ENCODE measurements at places on chromosomes 2 and 18.

GRCh38 chr2:11097854-11098387 is 57.3 kb upstream of the SLC66A3 start:
- DNase-seq, result no peak

GRCh38 chr2:60532421-60532820 is 21.0 kb downstream of the BCL11A start:
- DNase-seq, result no peak

DNA sequence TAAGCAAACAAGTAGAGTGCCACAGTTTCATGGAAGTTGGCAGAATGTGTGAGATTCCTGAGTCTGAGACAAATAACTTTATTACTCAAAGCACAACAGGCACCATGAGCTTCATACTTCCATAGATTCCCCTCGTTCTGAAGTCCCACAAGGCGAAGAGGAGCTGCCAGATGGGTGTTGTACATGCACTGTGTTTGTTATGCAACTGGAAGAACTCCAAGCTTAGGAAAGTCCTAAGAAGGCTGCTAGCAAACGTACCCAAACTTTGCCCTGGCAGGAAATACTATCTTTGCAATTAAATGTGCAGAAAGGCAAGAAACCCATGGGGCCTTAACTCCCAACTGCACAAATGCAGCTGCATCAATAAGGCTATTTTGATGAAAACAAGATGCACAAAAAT is 1.6 kb upstream of the GCA start:
- DNase-seq, result no peak

- no peak for DNase-seq
These were observed 34.2 kb upstream of the NCOA1 start for GRCh38 chr2:24456599-24457556.

- DNase-seq, result no peak
These were observed 32.1 kb upstream of the ZNF638 start for GRCh38 chr2:71299507-71299906.

- no peak for DNase-seq
These were observed 218.2 kb downstream of the RAD51AP2 start for GRCh38 chr2:17299891-17300540.
